Stimulated activated CD4-positive, alpha-beta T cell treated with anti-CD3 and anti-CD28 coated beads, Interleukin-12 subunit alpha, Interleukin-12 subunit beta, amount 100 ng/mL, for 24 hours (primary cell): ENCODE measurements at places on chromosomes 1 and 21.

GRCh38 chr1:151534662-151535278 lies 5.3 kb upstream of the TUFT1 start:
- DNase-seq: peak; percentile 79

GRCh38 chr1:89669441-89669840 lies 36.5 kb downstream of the LRRC8C start:
- DNase-seq: no peak

DNA sequence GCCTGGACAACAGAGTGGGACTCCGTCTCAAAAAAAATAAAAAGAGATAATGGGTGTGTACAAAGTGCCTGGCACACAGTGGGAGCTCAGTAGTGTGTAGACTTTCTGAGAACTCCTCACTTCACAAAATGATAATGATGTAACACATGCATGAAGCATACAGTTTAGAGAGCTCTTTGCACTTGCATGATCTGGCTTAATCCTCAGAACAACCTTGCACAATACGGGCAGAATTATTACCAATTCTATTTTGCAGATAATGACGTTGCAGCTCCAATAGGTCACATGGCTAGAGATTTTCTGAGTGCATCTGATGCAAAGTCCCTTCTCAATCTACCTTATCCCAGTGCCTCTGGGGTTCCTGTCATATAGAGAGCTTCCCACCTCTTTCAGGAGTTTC lies 71.4 kb downstream of the CD247 start:
- no peak for DNase-seq

GRCh38 chr1:24203404-24203803 lies 16.3 kb upstream of the IFNLR1 start:
- DNase-seq: no peak

DNA sequence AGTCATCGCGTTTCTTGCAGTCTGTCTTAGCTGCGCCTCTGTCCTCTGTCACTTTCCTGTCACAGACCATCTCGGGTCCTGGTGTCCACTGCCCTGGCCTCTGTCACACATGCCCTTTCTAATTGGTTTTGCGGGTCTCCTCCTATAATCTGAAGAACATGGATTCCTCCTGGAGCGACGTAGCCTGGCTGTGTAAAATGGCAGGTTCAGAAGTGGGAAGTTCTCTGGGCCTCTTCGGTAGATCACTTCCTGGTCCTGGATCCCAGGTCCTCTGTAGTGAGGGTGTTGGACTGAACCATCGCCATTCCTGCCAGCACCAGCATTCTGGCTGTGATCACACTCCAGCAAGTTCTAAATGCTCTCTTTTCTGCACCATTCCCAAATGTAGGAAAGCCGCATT lies 857 bp downstream of the FAM3B start:
- no peak for DNase-seq

DNA sequence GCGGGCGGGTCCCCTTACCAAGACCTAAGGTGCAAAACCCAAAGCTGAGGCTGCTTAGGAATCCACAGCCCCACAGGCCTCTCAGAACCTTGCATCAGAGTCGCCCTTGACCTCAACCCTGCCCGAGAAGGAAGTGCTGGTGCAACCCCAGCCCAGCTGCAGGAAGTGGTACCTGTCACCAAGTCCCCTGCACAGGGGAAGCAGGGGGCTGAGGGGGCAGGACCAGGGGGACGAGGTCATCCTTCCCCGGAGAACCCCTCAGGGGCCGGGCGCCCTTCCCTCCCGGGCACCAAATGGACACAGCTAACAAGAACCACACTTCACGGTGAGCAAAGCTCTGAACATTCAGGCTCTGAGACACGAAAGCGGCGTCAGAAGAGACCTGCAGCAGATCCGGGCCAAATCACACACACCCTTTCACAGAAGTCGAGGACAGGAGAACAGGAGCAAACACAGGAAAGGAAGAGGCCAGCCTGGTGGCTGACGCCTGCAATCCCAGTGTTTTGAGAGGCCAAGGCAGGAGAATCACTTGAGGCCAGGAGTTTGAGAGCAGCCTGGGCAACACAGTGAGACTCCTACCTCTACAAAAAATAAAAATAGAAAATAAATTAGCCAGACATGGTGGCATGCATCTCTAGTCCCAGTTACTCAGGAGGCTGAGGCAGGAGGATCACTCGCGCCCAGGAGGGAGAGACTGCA lies 6.4 kb downstream of the ITGB2 start:
- DNase-seq: no peak

DNA sequence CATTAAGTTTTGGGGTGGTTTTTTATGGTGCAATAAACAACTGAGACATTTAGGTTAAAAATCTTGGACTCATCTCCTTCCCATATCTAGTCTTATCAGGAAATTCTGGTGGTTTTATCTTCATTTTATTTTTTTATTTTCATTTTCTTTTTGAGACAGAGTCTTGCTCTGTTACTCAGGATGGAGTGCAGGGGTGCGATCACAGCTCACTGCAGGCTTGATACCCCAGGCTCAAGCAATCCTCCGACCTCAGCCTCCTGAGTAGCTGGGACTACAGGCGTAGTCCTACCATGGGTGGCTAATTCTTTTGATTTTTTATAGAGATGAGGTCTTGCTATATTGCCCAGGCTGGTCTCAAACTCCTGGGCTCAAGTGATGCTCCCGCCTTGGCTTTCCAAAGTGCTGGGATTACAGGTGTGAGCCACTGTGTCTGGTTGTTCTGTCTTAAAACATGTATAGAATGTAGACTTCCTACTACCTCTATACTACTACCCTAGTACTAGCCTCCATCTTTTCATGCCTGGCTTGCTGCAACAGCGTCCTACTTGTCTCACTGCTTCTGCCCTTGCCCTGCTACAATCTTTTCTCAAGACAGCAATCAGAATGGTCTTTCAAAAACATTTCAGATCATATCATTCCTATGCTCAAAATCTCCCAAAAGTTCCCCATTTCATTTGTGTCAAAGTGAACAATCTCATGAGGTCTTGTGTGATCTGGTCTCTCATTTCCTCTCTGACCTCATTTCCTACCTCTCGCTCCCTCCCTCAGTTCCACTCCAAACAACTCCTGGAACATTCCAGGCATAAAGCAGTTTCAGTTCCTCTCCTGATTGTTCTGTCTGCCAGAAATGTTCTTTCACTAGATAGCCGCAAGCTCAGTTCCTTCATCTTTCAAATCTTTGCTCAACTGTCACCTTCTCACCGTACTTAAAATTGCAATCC lies 5.9 kb upstream of the FCGR2A start:
- DNase-seq: no peak

DNA sequence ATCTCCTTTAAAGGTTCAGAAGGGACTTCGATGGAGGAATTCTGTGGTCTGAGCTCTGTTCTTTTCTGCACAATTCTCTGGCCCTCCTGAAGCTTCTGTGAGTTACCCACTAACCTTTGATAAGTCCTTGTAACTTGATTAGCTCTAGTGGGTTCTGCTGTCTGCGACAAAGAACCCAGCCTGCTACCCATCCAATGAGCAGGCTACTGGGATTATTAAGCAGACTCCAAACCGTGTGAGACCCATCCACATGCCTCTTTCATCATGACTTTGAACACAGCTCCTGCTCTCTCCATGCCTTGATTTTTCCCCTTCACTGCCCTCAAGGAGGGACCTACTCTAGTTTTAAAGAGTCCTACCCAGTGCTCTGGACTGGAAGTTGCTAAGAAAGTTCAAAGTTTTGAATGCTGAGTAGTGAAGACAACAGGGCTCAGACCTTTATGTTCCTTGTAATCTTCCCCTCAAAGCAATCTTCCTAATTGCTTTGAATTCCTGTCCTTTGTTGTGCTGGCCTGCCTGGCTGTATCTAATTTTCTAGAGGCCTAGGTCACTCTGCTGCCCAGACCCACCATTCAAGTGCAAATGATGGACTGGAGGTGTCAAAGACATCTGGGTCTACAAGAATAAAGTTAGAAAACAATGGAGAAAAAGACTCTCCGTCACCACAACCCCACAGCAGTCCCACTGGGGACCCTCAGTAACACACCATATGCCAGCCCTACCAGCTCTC lies 146.9 kb downstream of the RHOU start:
- no peak for DNase-seq

DNA sequence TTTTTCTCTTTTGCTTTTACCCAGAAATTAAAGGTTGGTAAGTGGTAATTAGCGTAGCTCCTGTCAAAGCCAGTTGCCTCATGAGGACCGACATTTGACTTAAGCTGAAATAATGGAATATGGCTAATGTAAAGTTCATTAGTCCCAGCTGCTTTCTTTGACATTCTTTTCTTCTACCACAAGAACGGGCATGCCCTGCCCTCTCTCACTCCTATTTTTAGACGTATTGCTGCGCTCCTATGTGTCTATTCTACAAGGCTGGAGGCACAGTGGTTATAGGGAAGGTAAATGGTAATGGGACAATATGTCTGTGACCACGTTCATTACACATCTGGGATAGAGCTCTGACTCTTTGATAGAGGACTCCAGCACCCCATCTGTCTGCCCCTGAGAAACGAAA lies 6.8 kb downstream of the CORT start:
- DNase-seq: no peak

GRCh38 chr1:54163051-54163450 lies 10.3 kb upstream of the CDCP2 start:
- DNase-seq: no peak

DNA sequence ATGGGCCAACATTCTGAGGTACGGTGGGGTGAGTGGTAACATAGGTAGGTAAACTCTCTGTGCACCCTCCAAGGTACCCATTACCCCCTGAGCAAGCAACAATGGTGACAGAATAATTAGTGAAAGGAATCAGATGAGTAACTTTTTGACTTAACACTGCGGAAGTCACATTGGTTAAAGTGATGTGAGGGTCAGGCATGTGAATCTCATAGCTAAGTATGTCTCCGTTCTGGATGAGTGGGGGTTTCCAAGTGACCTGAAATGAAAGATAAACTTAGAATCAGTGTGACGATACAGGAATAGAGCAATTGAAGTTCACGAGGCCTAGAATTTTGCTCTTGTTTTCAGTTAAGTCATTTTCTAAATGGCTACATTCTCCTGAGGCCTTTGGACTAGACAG lies 311.7 kb downstream of the KCTD3 start:
- DNase-seq: no peak

GRCh38 chr1:162010175-162010506 lies 13.5 kb downstream of the OLFML2B start:
- DNase-seq: no peak

DNA sequence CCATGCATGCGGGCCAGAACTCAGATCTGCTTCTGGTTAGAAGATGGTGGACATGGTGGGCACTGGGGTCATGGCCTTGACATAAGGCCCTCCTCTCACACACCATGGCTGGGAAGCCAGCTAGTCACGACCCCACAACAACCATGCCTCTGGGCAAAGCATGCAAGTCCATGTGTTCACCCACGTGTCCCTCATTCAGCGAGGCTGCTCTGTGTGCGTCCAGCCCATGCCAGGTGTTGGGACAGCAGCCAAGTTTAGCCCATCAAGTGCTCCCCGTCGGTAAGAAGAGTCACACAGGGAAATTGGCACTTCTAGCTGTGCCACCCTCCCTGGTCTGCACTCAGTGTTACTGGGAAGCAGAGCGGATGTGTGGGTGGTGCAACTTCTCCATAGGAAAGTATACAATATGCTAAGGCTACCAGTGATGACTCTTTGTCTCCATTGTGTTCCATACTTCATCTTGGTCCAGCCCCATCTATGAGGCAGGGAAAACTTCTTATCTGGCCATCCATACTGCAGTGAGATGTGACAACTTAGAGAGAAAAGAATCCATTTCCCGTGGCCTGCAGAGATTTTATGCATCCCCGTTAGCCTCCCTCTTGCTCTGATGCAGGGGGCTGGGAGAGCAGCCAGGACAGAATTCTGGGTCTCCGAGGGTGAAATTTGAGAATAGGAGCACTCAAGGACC lies 198.0 kb downstream of the GRIK3 start:
- no peak for DNase-seq

- no peak for DNase-seq
Observed at GRCh38 chr1:165426745-165427144, 18.2 kb downstream of the RXRG start.

DNA sequence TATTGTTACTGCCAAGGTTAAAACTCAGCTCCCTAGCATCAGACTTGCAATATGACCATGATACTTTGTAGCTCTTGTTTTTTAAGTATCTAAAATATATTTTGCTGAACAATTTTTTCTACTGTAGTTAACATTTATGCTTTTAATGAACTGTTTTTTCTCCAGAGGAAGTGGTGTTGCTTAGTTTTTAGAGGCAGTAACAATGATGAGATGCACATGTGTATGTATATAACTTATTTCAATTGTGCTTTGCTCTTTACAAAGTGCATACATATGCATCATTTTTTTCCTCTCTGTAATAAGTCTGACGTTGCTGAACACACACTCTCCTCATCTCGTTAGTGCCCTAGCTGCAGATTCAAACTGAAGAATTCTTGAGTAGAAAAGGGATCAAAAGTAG lies 418.8 kb downstream of the ZP4 start:
- DNase-seq: no peak

DNA sequence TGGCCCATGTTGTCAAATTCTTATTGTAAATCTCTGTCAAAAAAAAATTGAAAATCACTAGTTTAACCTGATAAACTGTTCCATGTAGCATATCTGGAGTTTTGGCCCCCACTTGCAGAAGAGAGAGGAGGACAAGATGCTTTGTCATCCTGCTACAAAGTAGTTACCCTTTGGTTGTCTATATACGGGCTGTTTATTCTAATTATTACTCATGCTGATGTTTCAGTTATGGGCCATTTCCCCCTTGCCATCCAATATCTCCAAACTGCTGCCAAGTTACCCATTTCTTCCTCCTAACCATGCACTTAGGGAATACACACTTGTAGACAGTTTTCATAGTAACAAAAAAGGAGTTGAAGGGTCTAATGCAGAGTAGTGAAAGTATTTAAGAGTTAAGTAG lies 22.6 kb downstream of the STX12 start:
- no peak for DNase-seq

DNA sequence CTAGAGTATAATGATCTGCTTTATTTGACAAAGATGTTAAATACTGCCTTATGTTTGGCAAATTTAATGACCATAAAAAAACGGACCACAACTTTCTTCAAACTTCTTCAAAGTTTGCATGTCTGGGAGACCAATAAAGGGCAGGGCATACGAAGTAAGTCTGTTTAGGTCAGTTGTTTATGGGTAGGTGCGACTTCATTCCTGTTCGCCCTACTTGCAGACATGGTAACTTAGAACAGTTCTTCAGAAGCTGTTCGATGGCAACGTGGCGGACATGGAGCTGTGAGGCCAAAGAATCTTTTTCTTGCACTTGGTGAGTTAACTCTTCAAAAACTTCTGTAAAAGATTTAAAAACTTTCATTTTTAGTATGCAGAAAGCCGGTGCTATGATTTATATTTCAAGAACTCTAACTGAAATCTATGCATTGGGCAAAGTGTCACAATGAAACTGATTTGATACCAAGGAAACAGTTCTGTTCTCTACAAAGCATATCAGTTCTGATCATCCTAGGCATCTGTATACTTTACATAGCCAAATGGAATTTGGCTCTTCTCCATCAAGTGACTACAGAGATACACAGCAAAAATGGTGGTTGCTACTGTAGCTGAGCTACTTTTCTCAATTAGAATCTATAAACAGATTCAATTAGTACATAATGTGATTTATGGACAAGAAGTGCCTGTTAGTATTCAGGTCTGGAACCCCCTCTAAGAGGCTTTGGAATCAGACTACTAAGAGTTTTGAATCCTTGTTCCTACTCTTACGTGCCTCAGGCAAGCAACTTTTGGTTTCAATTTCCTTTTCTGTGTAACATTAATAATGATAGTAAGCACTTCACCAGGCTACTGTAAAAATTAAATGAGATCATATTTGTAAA lies 25.7 kb downstream of the C21orf91 start:
- no peak for DNase-seq
